IMR-90 (cell line): ENCODE measurements at places on chromosomes 1 and 21.

GRCh38 chr1:64965366-64966157 lies 787 bp downstream of the JAK1 start:
- H3K27me3 ChIP-seq, result no peaks in the 10 kb centered on the region
- DNase-seq, result peak; percentile 76
- peak overlapping the region; percentile 89 for H3K27ac ChIP-seq
- peak overlapping the region; percentile 91 for H3K4me3 ChIP-seq
- H3K4me1 ChIP-seq, result peaks cover 2% of the 10 kb centered on the region; the same call in 1 of the 2 replicates
- H3K36me3 ChIP-seq, result no peaks in the 10 kb centered on the region

DNA sequence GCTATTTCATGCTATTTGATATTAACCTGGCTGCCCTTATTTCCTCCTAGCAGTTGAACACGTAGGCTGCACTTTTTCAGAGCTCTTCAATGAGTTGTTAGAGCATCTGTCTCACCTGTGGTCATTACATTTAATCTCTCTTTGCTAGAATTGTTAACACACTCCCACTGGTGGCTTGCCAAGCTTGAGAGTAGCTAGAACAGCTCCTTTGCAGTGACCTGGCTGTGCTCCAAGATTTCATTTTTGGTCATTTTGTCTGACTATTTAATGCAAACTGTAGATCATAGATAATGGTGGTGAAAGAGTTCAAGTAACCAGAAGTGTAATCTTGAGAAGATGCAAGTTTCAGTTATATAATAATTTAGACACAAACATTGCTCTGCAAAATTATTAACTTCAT lies 105.6 kb downstream of the LRRC7 start:
- H3K4me3 ChIP-seq, result no peak overlapping the region
- no peaks in the 10 kb centered on the region for H3K36me3 ChIP-seq
- no peak overlapping the region for H3K27ac ChIP-seq
- no peaks in the 10 kb centered on the region for H3K4me1 ChIP-seq
- no peaks in the 10 kb centered on the region for H3K27me3 ChIP-seq

- H3K4me3 ChIP-seq, result no peak overlapping the region
- no peak overlapping the region for H3K27ac ChIP-seq
- DNase-seq, result no peak
- peaks cover 6% of the 10 kb centered on the region; the same call in 1 of the 2 replicates for H3K4me1 ChIP-seq
- no peaks in the 10 kb centered on the region for H3K36me3 ChIP-seq
Observed at GRCh38 chr21:42117967-42118780, 47.1 kb downstream of the UMODL1 start.

- H3K4me1 ChIP-seq, result no peaks in the 10 kb centered on the region
- H3K27me3 ChIP-seq, result peaks cover 21% of the 10 kb centered on the region; the same call in 1 of the 2 replicates
- DNase-seq, result no peak
- no peaks in the 10 kb centered on the region for H3K36me3 ChIP-seq
- no peak overlapping the region for H3K4me3 ChIP-seq
Observed at GRCh38 chr1:1164361-1164700, 9.3 kb upstream of the TTLL10 start.

DNA sequence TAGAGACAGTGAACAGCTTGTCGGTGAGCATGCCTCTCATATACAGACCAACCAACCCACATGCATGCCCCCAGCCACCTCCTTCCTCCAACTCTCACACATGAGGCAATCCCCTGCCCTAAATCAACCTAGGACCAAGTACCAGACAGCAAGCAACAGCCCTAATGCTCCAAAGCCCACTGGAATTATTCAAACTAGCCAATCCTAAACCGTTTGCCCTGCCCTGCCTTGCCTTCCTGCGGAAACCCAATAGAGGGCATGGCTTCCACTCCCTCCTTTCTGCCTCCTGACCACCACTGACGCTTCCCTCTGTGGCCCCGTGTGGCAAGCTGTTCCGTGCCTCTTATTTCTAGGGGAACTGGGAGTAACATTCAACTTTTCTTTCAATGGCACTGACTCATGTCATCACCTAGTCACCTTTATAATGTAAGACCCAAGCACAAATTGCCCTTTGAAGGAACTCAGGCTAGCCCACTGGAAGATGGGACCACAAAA lies 129.3 kb upstream of the GJB5 start:
- DNase-seq, result no peak
- H3K36me3 ChIP-seq, result no peaks in the 10 kb centered on the region
- no peak overlapping the region for H3K4me3 ChIP-seq
- H3K27ac ChIP-seq, result no peak overlapping the region
- no peaks in the 10 kb centered on the region for H3K4me1 ChIP-seq
- H3K27me3 ChIP-seq, result no peaks in the 10 kb centered on the region
